Effector memory CD4-positive, alpha-beta T cell (primary cell): ENCODE measurements at places on chromosomes 6 and 20.

GRCh38 chr6:87391334-87391733, 16.4 kb upstream of the CFAP206 start:
- H3K36me3 ChIP-seq = no peaks in the 10 kb centered on the region
- no peaks in the 10 kb centered on the region for H3K27me3 ChIP-seq
- H3K4me1 ChIP-seq = no peaks in the 10 kb centered on the region
- H3K27ac ChIP-seq = no peak overlapping the region
- no peak for DNase-seq

- H3K27ac ChIP-seq = no peak overlapping the region
- H3K27me3 ChIP-seq = no peaks in the 10 kb centered on the region
- H3K36me3 ChIP-seq = no peaks in the 10 kb centered on the region
- no peak for DNase-seq
- peaks cover 10% of the 10 kb centered on the region for H3K4me1 ChIP-seq
Observed at GRCh38 chr20:44009679-44009992, 95.0 kb downstream of the TOX2 start.

GRCh38 chr20:24779946-24780345, 169.1 kb upstream of the CST7 start:
- no peaks in the 10 kb centered on the region for H3K36me3 ChIP-seq
- H3K4me3 ChIP-seq = no peak overlapping the region
- DNase-seq = no peak

- no peak overlapping the region for H3K27ac ChIP-seq
- H3K4me3 ChIP-seq = no peak overlapping the region
- no peaks in the 10 kb centered on the region for H3K36me3 ChIP-seq
- peaks cover 31% of the 10 kb centered on the region for H3K4me1 ChIP-seq
- H3K27me3 ChIP-seq = peaks cover 35% of the 10 kb centered on the region
Observed at GRCh38 chr20:63844511-63844991, 13.5 kb upstream of the ZBTB46 start.

DNA sequence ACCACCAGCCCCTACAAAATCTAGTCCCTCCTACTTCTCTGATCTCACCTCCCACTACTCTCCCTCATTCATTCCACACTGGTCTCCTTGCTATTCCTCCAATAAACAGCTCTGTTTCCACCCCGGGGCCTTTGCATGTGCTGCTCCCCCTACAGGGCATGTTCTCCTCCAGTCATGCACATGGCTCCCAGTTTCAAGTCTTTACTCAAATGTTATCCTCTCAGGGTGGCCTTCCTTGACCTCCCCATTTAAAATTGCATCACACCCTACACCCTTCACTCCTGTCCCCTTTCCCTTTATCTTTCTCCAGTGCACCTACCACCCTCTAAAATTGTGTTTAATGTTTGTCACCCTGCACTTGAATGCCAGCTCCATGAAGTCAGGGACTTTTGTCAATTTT, 174.5 kb downstream of the MRPL14 start:
- H3K27ac ChIP-seq = no peak overlapping the region
- no peaks in the 10 kb centered on the region for H3K4me1 ChIP-seq
- no peak overlapping the region for H3K4me3 ChIP-seq
- H3K36me3 ChIP-seq = no peaks in the 10 kb centered on the region
- DNase-seq = no peak
